Glutamatergic neuron (in vitro differentiated cells): ENCODE measurements at places on chromosomes 1 and 21. TPM values are rescaled to one million over a fixed set of nuclear protein-coding genes. Genes with fewer than 3 reads are reported as not detected.

IVL gene
- not detected for total RNA-seq

SLAMF7 gene
- total RNA-seq, result not detected

TMEM200B gene
- 5.8 TPM for total RNA-seq

CFHR3 gene
- not detected for total RNA-seq

DNA sequence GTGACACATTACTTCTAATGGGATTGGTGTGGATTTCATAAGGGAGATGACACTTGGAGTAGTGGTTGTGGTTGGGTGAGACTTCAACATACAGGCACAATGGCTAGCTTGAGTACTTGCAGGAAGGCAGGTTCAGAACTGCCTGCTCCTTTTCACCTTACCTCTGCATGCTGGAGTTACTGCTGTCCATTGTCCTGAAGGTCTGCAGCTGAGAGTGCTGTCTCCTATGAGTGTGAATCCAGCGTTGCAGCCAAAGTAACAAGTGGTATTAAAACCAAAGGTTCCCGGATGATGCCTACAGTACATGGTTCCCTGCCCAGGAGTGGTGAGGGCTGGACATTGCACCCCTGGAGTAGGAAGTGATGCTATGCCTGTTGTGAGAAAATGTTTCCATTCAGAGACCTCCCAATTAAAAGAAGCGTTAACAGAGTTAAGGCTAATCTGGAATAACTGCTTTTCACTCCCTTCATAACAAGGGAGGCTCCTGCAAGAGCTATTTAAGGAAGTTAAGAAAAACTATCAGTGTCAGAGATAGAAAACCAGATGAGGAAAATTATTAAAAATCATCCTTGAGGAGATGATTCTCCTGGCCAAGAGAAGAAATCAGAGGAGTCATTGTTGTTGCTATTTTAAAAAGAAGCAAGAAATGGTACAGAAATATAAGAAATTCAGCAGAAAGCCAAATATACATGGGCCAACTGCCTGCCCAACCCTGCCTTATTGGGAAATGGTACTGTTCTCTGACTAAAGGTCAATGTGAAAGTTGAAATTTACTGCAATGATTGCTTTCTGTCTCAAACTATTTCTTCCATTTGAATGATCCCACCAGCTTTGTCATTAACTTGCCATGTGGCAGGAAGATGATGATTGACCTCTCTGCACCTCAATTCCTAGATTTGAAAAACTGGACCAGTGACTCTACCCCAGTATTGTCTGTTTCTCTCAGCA is 9.8 kb upstream of the F5 start:
- DNase-seq, result no peak

DNA sequence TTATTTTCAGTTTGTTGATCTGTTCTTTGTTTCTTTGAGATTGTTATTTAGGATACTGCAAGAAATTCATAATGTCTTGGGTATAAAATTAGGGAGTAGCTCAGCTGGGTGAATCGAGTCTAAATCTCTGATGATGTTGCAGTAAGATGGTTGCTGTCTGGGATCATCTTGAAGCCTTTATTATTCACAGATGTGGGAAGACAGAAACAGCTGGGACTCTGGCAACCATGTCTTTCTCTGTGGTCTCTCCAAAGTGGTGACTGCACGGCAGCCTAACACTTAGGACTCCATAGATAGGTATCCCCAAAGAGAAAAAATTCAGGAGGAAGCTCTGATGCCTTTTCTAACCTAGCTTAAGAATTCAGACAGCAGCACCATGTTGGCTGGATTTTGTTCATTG is 52.7 kb downstream of the RAP1A start:
- no peak for DNase-seq

DNA sequence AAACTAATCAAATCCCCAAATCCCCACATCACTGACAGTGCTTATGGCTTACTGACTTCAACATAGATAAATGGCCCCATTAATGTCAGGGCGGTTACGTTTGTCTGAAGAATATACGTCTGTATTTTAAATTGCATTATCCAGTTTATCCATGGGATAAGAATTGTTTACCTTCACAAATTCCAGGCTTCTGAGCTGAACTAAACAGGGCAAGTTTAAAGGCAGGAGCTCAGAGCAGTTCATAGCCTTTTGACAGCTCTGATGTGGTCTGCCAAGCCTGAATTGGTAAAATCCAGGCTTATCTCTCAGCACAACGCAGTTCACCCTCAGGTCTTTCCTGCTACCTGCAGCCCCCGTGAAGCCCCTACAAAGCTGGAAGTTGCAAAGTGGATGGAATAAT is 79.5 kb upstream of the GREM2 start:
- DNase-seq, result no peak

GRCh38 chr1:214464445-214465287 is 86.7 kb downstream of the PTPN14 start:
- DNase-seq, result peak; percentile 71

GRCh38 chr1:222627232-222627631 is 9.3 kb downstream of the MIA3 start:
- no peak for DNase-seq

DNA sequence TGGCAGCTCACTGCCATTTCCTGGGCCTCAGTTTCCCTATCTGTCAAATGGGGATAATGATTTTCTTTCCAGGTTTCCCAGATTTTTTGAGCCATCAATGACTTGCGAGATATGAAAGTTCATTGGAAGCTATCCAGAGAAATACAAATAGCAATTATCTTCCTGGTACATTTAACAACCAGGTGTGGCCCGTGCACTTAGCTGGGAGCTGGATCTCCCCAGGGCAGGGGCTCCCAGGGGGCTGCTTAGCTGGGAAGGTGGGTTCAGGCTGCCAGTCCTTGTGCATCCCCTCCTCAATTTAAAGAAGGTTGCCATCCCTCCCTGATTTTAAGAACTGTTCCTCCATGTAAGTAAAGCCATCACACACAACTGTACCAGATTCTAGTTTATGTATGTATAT is 3.6 kb upstream of the TMEM54 start:
- DNase-seq, result no peak

DNA sequence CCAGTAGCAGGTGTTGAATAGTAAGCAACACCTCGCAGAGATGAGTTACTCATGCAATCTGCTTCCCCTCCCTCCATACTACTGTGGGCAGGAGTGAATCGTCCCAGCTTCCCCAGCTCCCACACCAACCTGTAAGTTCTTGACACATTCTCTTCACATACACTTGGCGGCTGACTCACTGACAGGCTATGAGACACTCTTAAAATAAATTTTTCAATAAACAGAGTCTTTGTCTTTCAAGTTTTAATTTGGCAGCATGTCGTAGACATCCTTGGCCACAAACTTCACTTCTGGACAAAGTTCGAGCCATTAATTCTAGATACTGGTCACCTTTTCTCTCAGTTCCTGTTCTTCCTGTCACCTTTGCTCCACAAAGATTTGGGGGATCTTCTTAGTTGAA is 290.7 kb downstream of the TM2D1 start:
- no peak for DNase-seq

DNA sequence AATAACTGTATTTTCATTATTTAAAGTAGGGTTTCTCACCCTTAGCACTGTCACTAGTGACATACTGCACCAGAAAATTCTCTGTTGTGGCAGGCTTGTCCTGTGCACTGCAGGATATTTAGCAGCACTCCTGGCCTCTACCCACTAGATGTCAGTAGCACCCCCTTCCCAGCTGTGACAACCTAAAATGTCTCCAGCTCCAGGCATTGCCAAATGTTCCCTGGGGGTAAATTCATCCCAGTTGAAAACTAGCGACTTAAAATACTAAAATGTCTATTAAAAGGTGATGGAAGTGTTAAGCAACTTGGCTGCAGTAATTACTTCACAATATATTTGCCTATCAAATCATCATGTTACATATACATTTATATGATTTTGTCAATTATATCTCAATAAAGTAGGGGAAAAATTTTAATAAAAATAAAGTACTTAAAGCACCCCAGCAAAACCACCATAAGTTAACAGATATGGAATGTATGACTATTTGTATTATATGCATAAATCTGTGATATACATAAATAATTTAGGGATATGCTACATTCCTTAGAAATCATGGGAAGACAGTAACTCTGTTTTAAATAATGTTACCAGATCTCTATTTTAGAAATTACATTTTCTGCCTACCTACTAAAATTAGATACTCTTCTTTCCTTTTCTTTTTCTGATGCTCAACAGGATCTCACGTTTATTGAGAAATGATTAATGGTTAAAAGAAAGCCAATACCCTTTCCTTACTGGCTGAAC is 74.6 kb downstream of the ARID4B start:
- DNase-seq, result peak; percentile 72
